Kidney glomerular epithelial cell (primary cell): ENCODE measurements at places on chromosomes 1 and 21.

- no peak for DNase-seq
Observed at GRCh38 chr1:217528271-217528670, 102.6 kb downstream of the GPATCH2 start.

GRCh38 chr1:205477759-205478247 is 22.0 kb upstream of the BLACAT1 start:
- peak; percentile 87 for DNase-seq

DNA sequence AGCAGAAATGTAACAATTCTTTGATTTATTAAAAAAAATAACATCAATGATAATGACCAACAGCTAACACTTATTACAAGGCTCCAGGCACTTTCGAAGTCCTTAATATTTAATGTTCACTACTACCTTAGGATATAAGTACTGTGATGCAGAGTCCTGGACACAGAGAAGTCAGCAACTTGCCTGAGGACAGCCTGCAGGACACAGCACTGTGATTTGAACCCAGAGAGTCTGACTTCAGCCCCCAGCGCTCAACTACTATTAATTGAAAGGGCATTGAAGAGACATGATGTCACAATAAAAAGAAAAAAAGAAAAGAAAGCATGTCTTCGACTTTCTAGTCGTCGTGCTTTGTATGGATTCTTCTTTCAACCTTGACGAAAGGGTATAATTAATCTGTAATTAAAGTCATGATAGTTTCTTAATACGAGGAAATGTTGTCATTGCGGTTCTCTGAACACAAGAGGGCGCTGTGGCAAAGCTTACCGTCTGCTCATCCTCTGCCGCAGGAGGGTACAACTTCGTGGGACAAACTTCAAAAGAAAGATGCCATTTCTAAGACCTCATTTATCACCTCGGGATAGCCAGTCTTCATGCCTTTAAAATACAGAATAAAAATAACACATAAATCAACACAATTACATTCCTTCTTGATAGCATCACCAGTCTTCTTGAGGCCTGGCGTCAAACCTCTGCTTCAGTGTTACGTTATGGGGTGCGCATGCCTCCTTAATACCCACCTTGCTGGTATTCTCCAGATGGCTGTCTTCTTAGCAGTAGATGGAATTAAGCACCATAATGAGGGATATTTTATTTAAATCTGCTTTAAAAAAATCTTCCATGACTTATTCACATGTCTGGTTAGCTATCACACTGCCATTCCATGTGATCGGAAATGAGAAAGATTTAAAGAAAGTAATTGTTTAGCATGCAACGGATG is 240.1 kb downstream of the DISC1 start:
- DNase-seq, result peak; percentile 61

DNA sequence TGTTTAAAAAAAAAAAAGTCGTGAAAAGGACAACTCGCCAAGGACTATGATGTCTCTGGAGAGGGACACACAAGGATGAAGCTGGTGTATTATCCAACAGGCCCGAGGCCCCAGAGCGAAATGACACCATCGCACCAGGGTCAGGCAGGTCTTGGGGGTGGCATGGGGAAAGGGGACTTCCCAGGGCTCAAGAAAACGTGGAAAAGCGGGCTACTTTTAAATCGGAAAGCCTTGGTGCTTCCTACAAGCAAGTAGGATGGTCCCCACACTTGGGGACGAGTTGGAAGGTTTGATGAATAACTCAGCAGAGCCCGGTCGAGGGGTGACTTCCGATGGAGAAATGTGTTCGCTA is 505 bp upstream of the GNPAT start:
- no peak for DNase-seq

DNA sequence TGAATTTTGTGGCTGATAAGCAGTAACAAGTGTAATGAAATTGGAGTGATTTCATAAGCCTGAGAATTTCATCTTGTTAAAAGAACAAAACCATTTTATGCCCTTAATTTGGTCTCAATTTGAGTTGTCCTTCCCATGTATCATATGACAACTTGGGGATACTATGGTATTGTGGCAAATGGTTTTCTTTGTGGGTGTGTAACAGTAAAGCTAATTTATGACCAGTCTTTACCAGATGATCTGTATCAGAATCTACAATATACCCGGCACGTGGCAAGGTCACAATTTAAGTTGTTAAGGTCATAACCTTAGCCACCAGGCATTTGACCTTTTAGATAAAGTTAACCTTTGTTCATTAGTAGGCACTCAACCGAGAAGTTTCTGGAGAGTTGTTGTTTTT is 9.1 kb downstream of the NFIA start:
- DNase-seq, result no peak

DNA sequence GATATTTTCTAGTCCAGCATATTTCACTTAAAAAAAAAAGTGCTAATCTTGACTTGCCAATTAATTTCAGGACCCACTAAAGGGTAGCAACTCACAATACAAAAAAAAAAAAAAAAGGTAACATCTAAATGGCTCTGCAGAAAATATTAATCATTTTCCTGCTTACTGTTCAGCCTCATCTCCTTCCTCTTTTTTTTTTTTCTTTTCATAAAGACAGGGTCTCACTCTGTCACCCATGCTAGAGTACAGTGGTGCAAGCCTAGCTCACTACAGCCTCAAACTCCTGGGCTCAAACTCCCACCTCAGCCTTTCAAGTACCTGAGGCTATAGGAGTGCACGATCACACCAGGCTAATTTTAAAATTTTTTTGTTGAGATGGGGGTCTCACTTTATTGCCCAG is 30.4 kb downstream of the TTC13 start:
- no peak for DNase-seq

DNA sequence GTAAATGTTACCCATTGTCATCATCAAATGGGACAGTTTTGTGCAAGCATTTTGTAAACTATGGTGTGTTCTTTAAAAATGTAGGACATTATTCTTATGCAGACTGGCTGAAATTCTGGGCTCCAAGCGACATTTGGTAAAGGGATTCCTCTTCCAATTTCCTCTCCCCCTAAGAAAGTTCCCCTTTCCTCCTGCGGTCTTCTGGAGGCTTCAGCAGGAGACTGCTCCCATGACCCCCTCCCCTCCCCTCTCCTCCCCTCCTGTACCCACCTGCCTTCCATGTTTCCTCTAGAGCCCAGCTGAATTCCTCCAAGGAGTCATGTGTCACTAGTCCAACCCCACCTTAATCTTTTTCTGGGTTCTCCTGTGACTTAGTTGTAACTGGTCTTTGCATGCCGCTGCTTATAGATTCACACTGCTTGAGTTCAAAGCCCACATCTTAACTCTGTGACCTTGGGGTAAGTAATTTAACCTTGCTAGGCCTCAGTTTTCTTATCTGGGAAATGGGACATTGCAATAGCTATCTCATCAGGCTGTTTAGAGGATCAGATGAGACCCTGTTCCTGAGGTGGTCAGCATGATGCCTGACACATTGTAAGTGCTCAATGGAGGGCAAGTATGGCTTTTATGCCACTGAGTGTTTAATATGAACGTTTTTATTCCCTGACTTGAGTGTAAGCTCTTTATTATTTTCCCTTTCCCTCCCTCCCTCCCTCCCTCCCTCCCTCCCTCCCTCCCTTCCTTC is 69.9 kb upstream of the WDR26 start:
- no peak for DNase-seq

DNA sequence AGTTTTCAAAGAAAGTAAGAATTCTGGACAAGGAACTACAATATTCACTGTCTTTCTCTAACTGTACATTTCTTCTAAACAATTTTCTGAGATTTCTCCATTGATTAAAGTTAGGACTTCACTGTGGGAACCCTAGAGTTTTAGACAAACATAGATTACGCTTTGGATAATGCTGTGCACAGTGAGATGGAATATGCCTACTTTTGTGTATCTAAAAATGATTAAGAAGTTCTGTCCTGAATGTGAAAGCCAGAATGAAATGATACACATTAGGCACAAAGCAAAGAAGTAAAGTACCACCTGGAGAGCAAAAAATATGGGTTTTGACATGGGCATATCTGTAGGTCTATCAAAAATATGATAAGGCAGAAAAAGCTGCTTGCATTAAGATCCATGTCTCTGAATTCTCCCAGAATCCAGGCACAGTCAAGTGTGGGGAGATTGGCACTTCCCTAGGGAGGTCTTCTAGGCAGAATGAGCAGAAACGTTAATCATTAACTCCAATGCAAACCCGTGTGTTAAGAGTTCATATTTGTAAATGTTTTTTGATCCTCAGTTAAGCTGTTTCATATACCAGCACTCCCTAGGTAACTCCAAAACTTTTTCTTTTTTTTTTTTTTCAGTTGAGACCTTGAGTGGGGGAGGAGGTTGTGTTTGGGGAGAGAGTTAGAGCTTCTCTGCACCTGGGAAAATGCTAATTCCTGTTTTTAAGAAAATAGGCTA is 467.1 kb downstream of the LMO4 start:
- peak; percentile 84 for DNase-seq

- no peak for DNase-seq
Observed at GRCh38 chr1:151615711-151616504, 4.1 kb downstream of the SNX27 start.
